Fibroblast of pulmonary artery (primary cell): ENCODE measurements at places on chromosomes 1 and 21.

GRCh38 chr21:15124731-15125130, 59.9 kb upstream of the NRIP1 start:
- DNase-seq: no peak

DNA sequence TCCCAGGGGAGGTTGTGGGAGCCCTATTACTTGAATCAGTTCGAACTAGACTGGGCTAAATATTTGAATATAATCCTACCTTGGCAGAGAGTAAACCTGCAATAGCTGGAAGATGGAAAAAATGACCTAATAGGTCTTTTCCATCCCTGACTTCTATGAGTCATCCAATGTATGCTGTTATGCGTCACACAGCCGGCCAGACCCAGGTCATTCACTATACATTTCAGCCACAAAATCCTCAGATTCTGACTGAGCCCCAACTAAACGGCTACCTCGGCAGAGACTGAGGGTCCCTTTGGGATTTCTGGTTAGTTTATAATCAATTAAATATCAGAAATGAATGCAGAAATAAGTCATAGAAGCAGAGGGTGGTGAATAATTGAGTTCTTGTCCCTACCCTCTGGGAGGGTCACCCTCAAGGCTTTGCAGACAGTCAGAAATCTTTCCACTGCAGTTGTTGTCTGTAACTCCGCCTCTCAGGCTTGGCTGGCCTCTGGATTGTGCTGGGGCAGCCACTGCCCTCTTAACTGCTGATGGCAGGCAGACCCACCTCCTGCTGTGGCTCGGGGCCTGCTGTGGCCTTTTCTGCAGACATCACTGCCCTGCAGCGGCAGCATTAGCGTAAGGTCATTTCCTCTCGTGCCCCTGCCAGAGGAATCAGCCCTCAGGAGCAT, 240.5 kb downstream of the TGFB2 start:
- DNase-seq: peak; percentile 70

GRCh38 chr1:179825798-179826460, 51.7 kb downstream of the TOR1AIP2 start:
- DNase-seq: no peak

- no peak for DNase-seq
These were observed 121.8 kb upstream of the TNR start for GRCh38 chr1:175865041-175865766.

DNA sequence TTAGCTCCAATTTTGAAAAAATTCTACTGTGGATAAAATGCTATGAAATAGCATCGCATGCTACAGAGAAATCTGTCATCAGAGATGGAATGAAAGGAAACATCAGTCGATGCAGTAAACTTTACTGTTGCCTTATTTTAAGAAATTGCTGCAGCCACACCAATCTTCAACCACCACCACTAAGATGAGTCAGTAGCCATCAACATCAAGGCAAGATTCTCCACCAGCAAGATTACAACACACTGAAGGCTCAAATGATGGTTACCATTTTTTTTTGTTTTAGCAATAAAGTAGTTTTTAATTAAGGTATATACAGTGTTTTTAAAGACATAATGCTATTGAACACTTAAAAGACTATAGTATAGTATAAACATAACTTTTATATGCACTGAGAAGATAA, 95.6 kb upstream of the JUN start:
- no peak for DNase-seq

GRCh38 chr1:93093332-93094006, 14.4 kb downstream of the MTF2 start:
- no peak for DNase-seq

- no peak for DNase-seq
These were observed 38.9 kb upstream of the HMGB4 start for GRCh38 chr1:33824971-33825370.

- DNase-seq: peak; percentile 39
These were observed 463.1 kb downstream of the USP25 start for GRCh38 chr21:16192902-16193301.

- DNase-seq: no peak
These were observed 294.9 kb downstream of the LRRIQ3 start for GRCh38 chr1:73903092-73903491.

DNA sequence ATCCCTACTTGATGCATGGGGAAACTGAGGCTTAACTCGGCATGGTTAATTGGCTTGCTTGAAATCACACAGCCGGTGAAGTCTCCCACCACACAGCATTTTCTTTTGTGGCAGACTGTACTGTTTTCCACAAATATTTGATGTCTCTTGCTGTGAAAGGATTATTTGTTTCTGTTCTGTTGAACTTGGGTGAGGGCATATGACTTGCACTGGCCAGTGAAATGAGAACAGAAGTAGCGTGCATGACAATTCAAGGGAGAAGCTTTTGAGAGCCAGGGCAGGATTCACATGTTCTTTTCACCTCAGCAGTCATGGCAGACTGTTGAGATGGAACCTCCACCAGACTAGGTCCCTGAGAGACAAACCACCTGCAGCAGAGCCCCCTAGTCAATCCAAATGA, 11.7 kb upstream of the AK2 start:
- no peak for DNase-seq

GRCh38 chr1:175494011-175494554, 249.3 kb downstream of the TNR start:
- no peak for DNase-seq

DNA sequence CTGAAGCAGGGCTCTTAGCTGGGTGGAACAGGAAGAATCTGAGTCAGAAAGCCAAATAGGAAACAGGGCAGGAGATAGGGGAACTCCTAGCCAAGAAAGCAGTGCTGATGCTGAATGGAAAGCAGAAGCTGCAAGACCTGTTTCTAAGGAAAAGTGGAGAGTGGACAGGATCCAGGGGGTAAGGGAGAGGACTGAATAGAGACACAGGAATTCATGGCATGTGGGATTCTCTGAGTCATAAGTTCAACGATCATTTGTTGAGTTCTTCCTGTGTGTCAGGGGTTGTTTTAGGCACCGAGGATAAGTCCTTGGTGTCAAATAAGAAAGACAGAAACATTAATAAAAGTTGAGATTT, 153.8 kb upstream of the FGGY start:
- peak; percentile 96 for DNase-seq

- no peak for DNase-seq
These were observed 16.0 kb downstream of the ANGPTL3 start for GRCh38 chr1:62613325-62613727.

- DNase-seq: no peak
These were observed 45.4 kb downstream of the PLEKHA6 start for GRCh38 chr1:204314171-204314892.

DNA sequence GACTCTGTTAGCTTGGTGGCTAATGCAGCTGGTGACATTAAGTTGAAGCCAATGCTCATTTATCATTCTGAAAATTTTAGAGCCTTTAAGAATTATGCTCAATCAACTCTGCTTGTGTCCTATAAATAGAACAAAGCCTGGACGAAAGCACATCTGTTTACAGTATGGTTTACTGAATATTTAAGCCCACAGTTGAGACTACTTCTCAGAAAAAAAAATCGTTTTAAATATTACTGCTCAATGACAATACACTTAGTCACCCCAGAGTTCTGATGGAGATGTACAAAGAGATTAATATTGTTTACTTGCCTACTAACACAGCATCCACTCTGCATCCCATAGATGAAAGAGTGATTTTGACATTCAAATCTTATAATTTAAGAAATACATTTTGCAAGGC, 79.6 kb downstream of the NEGR1 start:
- DNase-seq: no peak

GRCh38 chr21:15301014-15301413, 236.2 kb upstream of the NRIP1 start:
- no peak for DNase-seq

DNA sequence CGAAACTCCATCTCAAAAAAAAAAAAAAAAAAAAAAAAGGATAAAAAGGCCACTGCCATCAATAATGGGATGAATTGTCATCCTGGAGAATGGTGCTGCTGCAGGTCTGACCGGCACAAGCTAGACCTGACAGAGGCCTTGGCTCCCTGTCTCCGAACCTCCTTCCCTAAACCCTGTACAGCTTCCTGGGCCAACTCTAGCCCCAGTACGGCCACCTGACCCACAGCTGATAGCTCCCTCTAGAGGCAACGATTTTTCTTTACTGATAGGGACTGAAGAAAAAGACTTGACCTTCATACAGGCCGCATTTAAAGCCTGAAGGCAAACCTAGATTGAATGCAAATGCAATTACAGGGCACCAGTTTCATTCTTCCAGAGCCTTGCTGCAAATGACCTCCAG, 30.7 kb downstream of the NOL9 start:
- peak; percentile 66 for DNase-seq

- peak; percentile 41 for DNase-seq
These were observed 2.1 kb downstream of the TAF12 start for GRCh38 chr1:28640766-28641165.

DNA sequence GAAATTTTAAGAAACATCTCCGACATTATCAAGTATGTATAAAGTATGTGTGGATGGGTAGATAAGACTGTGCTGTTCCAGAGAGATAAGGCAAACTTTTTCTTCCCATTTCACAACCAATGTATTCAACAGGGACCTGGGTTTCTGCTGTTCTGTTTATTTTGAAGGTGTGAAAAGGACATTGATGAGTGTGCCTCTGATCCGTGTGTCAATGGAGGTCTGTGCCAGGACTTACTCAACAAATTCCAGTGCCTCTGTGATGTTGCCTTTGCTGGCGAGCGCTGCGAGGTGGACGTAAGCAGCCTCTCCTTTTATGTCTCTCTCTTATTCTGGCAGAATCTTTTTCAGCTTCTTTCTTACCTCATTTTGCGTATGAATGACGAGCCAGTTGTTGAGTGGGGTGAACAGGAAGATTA, 174.0 kb downstream of the CRB1 start:
- DNase-seq: peak; percentile 97

DNA sequence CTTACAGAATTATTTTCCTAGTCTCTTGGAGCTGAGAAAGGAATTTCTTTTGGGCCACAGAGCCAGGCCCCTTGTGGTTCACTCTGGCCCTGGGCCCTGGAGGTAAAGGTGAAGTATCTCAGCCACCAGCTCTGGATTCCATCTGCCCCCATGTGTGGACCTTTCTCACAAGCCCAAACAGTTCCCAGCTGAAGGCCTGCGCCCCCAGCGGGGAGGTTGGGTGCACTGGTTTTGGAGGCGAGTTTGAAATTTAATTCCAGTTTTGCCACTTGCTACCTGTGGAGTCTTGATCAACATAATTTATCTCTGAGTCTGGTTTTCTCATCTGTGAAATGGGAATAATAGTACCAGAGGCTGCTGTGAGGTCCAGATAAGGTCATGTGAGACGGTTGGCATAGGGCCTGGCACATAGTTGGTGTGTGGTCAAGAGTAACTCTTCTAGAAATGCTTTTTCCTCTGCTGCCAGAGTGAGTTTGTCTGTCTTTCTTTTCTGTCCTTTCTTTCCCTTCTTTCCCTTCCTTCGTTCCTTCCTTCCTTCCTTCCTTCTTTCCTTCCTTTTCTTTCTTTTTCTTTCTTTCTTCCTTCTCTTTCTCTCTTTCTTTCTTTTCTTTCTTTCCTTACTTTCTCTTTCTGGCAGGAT, 6.1 kb downstream of the AGTRAP start:
- no peak for DNase-seq

- no peak for DNase-seq
These were observed 11.2 kb downstream of the C1orf198 start for GRCh38 chr1:230857077-230857476.

- DNase-seq: no peak
These were observed 3.9 kb downstream of the ARHGEF2 start for GRCh38 chr1:155974208-155975115.

DNA sequence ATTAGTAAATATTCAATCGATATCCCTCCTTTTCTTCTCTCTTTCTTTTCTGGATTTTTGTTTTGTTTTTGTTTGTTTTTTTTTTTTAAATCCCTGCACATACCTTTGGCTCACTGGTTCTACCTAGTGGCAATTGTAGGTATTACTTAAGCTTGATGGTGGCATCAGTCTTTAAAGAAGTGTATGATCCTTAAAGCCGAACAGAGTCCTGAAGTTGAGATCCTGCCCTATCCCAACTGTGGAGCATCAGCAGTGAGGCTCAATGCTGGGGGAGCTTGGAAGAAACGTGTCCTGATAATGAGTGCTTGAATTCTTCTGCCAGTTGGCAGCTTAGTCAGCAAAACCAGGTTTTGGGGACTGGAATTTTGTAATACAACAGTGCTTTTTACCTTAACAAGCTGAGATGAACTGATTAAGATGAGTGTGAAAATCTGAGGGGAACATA, 60.8 kb downstream of the FASLG start:
- DNase-seq: peak; percentile 78

DNA sequence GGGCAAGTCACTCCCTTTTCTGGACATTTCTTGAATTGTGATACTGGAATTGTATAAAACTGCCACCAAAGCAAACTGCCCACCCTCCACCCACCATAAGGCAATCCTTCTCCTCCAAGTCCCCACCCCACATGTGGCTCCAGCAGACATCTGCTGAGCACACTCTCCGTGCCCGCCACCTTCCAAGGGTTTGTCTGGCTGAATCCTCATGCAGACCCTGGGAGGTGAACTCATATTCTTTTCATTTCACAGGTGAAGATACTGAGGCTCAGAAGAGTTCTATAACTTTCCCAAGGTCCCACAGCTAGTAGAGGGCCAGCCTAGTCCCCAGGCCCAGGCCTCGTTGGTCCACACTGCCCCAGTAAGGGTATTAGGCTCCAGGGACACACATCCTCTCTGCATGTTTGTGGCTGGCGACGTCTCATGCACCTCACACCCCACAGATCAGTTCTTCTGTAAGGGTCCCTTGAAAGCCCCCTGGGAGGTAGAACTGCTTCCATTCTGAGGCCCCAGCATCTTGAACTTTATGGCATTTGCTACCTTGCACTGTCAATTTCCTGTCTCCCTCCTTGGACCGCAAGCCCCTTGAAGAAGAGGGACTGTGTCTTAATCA, 14.1 kb downstream of the CNTN2 start:
- no peak for DNase-seq

GRCh38 chr1:232904131-232904530, 46.3 kb upstream of the NTPCR start:
- no peak for DNase-seq

GRCh38 chr1:220631238-220631815, 58.8 kb upstream of the C1orf115 start:
- peak; percentile 1 for DNase-seq

DNA sequence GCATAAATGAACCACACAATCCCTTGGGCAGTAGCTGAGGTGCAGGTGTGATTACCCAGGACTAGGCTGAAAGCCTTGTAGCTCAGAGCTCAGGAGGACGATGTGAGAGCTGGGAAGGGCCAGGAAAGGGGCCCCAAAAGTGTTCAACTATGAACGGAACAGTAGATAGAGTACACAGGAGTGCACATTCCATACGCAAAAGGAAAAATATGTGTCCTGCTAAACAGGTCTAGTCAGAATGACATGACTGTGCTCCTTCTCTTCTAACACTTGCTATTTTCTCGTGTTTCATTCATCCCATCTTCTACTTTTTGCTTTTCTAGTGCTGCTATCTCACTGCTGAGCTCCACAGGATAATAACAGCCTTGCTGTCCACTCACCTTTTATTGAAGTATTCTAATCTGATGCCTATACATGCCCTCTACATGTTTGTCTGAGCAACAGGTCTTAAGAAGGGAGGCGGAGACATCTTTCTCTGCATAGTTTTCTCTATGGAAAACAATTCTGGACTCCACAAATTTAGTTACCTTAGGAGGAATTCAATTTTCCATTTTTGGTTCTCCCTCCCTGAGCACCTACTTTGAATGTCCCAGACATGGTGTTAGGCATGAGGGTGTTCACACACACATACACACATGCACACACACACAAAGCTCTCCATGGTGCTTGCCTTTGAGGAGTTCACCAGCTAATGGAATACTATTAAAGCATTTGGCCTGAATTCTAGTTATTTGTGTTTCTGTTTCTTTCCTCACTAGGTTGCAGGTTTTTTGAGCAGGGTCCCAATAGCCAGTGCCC, 3.4 kb downstream of the S100A10 start:
- no peak for DNase-seq

- no peak for DNase-seq
These were observed 161.6 kb upstream of the KCNJ15 start for GRCh38 chr21:38095220-38095619.
